Right kidney (tissue), 9 donors: ENCODE measurements at places on chromosomes 11 and 22.

GRCh38 chr11:110032957-110033570 lies 60.1 kb upstream of the ZC3H12C start:
- no peak for DNase-seq

DNA sequence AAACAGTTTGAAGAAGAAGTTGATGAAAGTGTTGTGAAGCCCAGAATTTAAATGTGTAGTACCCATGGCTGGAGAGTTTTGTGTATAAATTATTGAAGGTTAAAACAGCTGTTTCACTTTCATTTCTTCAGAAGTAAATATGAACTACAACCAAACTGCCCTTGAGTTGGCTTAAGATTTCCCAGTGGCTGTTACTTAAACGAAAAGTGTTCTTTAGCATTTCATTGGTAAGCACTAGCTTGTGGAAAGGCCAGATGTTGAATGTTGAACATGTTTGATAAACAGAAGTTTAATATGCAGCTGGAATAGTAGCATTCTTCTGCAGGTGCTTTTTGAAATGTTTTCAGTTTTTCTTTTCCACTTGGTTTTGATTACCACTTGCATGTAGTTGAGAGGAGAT lies 83.2 kb upstream of the TNRC6B start:
- DNase-seq: no peak

DNA sequence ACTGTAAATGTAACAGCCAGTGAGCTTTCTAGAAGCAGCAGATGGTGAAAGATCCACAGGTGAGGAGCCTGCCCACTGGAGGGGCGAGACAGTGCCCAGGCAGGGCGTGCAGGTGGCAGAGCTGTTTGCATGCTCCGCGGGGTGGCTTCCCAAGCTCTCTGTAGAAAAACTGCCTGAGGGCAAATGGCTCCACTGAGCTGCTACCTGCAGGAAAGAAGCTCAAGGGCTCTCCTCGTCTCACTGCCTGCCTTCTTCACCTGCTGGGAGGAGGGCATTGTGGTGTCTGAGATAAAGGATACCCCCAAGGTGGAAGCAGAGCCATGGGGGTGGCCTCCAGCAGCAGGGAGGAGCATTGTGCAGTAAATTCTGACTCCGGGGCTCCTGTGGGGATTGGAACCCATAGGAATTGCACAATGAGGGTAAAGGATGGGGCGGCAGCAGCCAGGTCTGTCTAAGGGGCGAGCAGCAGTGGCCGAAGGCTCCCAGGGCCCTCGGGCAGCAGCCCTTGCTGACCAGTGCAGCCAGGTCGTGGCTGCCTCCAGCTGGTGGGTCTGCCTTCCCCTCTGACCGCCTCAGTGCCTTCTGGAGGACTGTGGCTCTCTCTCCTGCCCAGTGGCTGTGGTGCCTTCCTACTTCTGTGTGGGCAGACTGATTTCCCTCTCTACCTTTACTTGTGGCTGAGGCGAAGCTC lies 28.0 kb upstream of the CABP7 start:
- no peak for DNase-seq

- DNase-seq: no peak
These were observed 27.8 kb upstream of the MYOD1 start for GRCh38 chr11:17691550-17691949.

DNA sequence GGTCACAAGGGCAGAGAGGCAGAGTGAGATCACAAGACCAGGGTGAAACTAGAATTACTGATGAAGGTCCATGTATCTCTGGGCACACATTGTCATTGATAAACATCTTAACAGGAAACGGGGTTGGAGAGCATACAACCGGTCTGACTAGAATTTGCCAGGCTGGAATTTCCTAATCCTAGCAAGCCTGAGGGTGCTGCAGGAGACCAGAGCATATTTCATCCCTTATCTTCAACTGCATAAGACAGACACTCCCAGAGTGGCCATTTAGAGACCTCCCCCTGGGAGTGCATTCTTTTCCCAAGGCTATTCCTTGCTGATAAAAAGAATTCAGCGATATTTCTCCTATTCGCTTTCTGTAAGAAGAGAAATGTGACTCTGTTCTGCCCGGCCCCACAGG lies 84.6 kb upstream of the IZUMO1R start:
- DNase-seq: no peak

DNA sequence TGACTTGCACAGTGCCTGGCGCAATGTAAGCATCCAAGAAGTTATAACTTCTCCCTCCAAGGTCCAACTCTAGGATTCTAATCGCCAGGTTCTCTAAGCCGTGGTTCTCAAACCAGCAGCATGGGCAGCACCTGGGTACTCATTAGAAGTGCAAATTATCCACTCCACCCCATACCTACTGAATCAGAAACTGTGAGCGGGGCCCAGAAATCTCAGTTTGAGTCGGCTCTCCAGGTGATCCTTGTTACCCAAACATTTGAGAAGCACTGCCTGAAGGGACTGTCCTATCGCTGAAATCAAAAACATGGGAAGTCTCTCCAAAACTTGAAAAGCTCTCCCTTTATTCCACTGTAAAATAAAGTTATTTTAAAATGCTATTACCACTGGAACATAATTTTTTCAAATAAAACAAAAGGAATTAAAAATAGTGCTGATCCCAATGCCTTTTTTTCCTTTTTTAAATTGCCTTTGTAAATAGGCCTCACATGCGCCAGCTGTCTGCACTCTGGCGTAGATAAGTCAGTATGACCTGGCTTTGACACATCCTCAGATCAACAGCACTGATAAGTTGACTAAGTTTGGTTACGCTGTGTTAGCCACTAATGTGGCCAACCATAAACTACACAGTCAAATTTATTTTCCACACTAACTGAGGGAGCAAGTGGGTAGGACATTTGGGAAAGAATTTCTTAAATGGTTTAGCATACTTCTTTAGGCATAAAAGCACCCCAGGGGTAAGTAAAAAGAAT lies 8.4 kb upstream of the CTR9 start:
- DNase-seq: no peak

GRCh38 chr11:11178671-11179638 lies 174.1 kb downstream of the CSNK2A3 start:
- DNase-seq: no peak

DNA sequence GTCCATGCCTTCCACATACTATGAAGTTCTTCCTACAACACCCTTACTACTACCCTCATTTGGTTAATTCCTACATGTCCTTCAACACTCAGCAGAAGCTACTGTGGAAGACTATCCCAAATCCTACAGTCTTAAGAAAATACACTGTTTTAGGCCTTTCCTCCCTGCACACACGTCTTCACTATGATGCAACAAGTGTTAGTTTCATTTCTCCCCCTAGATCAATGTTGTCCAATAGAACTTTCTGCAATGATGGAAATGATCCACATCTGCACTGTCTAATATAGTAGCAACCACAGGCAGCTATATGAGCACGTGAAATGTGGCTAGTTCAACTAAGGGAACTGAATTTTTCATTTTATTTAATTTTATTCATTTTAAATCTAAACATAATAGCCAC lies 46.7 kb upstream of the CCDC34 start:
- DNase-seq: no peak

DNA sequence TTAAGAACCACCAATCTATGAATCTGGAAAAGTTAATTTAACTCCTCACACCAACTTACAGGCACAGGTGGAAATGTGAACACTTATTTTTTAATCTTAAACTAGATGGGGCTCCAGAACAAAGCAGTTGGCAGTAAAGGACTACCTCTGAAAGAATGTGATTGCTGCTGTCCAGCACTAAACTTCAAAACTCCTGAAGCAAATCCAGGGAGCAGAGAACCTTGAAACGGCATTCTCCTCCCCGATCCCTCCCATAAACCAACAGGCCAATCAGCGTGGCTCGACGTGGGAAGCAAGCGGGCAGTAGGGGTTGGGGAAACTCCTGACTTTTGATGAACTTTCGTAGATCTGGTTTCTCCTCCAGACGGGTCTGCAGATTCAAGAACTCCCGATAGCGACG lies 5.0 kb downstream of the SNX19 start:
- peak; percentile 13 for DNase-seq

DNA sequence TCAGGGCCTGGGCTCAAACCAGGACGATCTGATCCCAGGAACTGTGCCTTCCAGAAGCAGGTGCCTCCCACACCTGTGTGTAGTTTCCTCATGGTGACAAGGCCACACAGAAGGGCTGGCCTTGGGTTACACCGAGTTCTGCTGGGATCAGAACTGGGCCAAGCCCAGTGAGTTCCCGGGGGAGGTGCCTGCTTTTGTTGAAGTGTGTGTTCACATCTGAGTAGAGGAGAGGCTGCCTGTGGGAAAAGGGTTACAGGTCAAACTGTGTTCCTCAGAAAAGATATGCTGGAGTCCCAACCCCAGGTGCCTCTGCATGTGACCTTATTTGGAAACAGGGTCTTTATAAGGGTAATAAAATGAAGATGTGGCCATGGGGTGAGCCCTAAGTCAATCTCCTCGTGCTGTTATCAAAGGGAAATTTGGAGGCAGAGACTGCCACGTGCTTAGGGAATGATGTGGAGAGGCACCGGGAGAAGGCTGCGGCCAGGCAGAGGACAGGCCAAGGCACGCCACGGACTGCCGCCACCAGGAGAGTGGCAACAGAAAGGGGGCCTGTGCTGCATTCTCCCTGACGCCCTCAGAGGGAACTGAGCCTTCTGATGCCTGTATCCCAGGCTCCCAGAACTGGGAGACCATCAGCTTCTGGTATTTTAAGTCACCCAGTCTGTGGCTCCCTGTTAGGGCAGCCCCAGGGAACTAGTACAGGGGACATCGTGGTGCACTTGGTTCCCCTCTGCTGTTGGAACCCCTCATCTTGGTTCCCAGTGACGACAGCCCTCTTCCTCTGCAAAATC lies 158.8 kb downstream of the CACNA1I start:
- no peak for DNase-seq

DNA sequence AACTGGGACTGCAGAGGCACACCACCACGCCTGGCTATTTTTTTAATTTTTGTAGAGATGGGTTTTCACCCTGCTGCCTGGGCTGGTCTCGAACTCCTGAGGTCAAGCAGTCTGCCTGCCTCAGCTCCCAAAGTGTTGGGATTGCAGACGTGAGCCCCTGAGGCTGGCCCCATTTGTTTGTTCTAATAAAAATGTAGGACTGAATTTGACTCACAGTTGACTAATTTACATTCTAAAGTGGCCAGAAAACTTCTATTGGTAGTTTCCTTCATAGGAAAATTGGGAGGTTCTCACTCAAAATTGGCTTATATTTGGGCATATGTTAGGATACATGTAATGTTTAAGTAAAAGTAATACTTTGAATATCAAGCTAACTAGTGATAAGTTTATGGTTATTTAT lies 35.0 kb downstream of the PPFIA1 start:
- DNase-seq: no peak

GRCh38 chr11:12137005-12137690 lies 26.8 kb downstream of the MICAL2 start:
- DNase-seq: no peak

GRCh38 chr22:43479962-43480361 lies 68.1 kb downstream of the MPPED1 start:
- DNase-seq: no peak

DNA sequence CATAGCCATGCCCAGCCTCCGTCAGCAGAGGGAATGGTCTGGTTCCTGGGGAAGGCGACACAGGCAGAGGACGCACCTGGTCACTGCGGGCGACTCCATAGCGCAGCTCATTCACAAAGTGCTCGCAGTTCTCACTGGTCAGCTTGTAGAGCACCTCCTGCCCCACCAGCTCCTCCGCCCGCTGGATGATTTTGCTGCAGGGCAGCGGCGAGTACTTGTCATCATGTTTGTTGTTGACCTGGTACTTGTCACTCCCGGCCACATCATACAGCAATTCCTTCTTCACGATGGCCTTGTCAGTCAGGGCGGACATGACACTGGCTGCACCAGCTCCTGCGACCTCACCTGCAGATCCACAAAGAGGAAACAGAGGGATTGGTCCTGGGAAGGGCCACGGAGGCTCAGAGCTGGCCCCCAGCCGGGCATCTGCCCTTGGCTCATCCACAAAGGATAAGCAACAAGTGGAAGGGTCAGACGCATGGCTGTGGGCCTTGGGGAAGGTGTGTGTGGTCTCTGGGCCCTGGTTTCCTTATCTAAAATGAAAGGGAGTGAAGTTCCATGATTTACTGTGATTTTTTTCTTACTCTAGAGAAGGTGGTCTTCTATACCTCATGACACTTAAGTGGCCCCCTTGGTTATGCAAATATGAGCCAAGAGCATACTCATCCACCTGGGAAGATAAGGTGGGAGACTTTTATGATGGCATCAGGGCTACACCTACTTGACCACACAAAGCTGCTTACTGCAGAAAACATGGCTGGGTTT lies 24.0 kb downstream of the PLAAT3 start:
- no peak for DNase-seq

DNA sequence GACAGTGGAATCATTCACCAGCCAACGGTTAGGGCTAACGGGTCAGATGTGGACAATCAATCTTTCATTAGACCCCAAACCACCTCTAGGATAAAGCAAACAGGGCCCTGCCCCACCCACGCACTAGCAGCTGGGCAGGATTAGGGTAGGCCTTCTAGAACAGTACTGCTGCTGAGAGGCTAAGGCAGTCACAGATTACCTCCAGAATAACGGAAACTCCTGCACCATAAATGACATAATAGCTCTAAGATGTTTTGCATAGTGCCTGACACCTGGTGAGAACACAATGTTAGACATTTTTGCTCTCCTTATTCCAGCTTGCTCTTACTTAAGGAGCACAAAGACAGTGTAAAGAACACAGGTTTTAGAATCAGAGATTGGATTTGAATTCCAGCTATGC lies 1.8 kb downstream of the SYTL2 start:
- DNase-seq: no peak

GRCh38 chr11:105696000-105696399 lies 86.1 kb downstream of the GRIA4 start:
- no peak for DNase-seq

DNA sequence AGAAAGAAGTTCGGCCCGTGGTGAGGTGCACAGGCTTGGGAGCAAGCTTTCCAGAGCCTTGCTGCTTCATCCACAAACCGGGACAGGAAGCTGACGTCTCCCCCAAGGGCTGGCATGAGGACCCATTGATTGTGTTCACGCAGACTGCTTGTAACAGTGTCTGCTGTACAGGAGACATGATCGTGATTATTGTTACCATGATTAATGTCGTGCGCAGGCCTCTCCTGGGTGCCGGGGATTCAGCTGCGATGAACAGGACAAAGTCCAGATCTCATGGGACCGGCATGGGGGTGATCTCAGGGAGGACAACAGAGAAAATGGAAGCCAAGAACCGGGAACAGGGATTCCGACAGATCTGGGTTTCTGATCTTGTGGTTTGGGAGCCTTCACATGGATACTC lies 219.9 kb downstream of the BRD1 start:
- DNase-seq: no peak

GRCh38 chr11:125987066-125987641 lies 41.3 kb downstream of the VSIG10L2 start:
- no peak for DNase-seq

DNA sequence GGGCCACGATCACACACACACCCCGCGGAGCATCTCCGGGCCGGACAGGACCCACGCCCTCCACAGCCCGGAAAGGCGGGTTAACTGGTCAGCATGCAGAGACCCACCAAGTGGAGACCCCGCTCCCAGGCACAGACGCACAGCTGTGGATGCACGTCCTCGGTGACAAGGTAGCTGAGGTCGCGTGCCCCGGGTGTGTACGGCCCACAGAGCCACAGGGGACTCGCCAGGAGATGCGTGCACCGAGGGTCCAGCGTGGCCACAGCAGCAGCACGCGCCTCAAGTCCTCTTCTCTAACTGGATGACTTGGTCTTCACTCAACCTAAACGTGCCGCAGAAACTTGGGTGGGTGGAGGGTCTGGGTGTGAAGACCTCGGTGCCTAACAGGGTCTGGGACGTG lies 5.5 kb downstream of the H19 start:
- no peak for DNase-seq
